H9 (cell line): ENCODE measurements at places on chromosomes 11 and 22.

DNA sequence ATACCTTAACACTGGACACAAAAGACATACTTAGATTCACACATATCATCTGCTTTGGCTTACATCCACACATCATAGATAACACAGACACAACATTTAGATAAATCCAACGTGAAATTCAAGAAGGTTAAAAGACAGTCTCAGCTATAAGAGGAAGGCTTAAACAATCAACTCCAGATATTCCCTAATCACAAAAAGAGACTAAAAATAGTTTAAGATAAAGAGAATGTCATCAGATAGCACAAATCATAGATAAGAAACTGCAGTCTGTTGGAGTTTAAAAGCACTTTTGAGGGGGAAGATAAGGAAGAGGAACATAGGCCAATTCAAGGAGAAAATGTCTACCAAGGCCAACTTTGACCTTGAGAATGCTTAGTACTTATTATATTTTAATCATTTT, 504.8 kb downstream of the JRKL start:
- DNase-seq, result no peak

- peak; percentile 87 for DNase-seq
Observed at GRCh38 chr11:125433454-125434121, 62.5 kb downstream of the FEZ1 start.

GRCh38 chr11:79294845-79295731, 145.7 kb downstream of the TENM4 start:
- DNase-seq, result no peak

DNA sequence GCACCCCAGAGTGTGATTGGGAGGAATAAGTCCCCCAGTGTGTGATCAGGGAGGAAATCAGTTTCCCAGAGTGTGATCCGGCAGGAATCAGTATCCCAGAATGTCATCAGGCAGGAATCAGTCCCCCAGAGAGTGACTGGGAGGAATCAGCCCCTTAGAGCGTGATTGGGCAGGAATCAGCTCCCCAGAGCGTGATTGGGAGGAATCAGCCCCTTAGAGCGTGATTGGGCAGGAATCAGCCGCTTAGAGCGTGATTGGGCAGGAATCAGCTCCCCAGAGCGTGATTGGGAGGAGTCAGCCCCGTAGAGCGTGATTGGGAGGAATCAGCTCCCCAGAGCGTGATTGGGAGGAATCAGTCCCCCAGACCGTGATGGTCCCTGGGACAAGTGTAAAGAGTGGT, 81.1 kb upstream of the EIF3D start:
- DNase-seq, result peak; percentile 46

GRCh38 chr11:2777386-2777785, 77.6 kb upstream of the KCNQ1OT1 start:
- no peak for DNase-seq

DNA sequence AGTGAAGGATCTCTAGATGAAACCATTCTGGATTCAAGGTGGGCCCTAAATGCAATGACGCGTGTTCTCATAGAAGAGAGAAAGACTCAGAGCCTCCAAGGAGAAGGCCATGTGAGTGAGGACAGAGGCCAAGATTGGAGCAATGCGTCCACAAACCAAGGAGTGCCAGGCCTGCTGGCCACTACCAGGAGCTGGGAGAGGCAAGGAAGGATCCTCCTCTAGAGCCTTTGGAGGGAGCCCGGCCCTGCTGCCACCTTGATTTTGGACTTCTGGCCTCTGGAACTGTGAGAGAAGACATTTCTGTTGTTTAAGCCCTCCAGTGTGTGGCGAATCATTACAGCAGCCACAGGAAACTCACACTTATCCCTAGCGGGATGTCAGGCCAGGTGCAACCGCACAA, 52.7 kb upstream of the SHANK2 start:
- DNase-seq, result peak; percentile 20

DNA sequence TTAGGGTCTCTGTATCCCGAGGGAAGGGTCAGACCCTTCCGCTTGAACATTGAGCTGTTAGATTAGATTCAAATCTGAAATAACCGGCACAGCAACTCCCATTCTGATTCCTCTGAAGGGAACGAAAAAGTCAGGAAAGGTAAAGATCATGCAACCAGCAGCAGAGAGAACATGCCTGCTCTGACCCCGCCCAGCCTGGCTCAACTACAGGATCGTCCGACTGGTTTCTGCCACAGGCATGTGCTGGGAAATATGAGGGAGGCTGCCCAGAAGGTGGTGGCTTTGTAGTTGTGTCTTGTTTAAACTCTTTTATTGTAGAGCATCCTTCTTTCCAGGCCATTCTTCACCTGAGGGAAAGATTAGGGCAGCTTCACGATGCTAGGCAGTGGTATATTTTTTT, 5.0 kb upstream of the MTNR1B start:
- no peak for DNase-seq

DNA sequence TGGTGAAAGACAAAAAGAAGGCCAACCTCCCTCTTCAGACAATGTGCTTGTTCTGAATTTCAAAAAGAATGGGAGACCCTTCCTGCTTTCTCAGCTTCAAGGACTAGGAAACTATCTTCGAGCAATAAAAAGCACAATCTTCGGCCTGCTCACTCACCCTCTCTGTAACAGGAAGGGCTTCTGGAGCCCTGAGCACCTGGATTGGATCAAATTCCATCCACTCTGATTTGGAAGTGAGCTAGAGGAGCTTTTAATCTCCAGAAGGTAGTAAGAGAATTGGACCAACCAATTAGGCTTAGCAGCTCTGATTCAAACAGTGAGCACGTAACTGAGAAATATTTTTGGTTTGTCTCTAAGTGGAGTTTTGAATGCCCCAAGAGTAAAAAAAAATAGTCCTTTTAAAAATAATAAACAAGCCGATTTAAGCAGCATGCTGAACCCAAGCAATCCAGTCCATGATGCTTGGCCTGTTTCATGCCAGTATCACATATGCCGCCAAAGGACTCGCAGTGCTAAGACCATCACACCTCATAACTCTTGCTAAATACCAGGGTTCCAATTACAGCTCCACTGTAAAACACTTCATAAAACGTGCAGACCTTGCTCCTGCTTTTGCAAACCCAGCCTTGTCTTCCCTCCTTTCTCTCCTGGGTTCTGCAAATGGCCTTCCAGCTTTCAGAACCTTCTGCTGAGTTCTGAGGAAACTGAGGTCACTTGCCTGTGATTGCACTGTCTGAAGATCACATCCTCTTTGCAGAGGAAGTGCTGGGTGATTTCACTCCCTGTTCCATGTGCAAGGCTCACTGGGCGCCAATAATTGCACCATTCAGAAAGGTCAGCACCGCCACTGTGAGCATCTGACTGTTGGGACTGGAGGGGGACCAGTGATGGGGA, 74.4 kb downstream of the SLC1A2 start:
- no peak for DNase-seq

- no peak for DNase-seq
Observed at GRCh38 chr11:70109903-70110302, 31.8 kb downstream of the ANO1 start.

- peak; percentile 62 for DNase-seq
Observed at GRCh38 chr22:41217553-41218157, 12.5 kb downstream of the L3MBTL2 start.

DNA sequence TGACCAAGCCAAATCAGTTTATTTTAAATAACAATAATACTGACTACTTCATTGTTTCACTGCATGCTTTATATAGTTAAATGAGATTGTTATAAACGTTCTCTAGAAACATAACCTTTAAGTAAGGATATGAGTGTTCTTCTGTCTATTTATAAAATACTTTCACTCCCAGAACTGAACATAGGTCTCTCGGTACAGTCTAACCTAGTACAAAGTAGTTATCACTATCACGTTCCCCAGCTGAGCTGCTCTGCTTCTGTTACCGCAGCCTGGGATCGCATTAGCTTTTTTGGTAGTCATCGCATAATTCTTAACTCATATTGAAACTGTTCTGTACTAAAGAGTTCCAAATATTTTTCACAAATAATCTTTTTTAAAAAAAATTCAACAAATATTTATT, 143.6 kb downstream of the WNT11 start:
- DNase-seq, result no peak

GRCh38 chr11:100269516-100269915, 417.6 kb upstream of the ARHGAP42 start:
- DNase-seq, result no peak

- no peak for DNase-seq
Observed at GRCh38 chr11:73347067-73347466, 29.1 kb upstream of the RELT start.

- DNase-seq, result no peak
Observed at GRCh38 chr11:31651208-31651607, 141.6 kb downstream of the ELP4 start.

GRCh38 chr11:110878513-110878912, 166.3 kb upstream of the ARHGAP20 start:
- DNase-seq, result no peak

DNA sequence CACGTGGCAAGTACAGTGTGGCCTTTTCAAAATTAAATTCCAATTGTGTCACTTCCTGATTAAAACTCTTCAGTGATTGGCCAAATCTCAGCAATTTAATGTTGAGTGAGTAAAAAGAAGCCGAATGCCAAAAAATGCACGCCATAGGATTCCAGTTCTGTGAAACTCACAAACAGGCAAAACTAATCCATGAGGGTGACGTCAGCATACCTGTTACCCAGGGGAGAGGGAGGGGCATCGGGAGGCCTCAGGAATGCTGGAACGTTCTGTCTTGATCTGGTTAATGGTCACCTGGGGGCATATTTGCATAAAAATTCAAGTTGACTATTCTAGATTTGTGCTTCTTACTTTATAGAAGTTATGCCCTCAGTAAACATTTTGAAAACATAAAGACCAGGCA, 39.9 kb upstream of the RAB1B start:
- peak; percentile 43 for DNase-seq

- no peak for DNase-seq
Observed at GRCh38 chr11:86220653-86221052, 23.9 kb upstream of the EED start.

- peak; percentile 38 for DNase-seq
Observed at GRCh38 chr11:114115451-114115928, 56.0 kb downstream of the ZBTB16 start.

DNA sequence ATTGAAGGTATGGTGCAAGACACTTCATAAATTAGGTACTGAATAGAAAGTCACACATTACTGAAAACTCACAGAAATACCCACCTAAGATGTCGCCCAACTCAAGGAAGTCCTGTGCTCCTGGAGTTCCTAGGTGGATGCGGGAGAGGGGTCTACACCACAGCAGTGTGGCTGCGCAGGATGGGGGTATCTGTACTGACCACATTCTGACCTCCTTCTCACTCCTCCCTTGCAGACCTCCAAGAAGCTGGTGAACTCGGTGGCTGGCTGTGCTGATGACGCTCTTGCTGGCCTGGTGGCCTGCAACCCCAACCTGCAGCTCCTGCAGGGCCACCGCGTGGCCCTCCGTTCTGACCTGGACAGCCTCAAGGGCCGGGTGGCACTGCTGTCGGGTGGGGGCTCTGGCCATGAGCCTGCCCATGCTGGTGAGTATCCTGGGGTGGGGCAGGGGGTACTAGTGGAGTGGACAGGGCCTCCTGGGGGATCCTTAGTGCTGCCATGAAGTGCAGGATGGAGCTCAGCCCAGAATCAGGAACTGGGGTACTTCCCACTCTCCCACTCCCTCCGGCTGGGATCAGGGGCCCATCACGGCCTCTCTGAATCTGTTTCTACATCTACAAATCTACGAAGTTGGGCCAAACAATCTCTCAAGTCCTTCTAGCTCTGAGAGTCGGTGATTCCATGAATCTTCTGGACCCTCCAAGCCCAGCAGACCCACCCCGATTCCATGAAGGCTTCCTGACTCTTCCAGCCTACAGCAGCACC, 4.9 kb downstream of the TKFC start:
- DNase-seq, result no peak

DNA sequence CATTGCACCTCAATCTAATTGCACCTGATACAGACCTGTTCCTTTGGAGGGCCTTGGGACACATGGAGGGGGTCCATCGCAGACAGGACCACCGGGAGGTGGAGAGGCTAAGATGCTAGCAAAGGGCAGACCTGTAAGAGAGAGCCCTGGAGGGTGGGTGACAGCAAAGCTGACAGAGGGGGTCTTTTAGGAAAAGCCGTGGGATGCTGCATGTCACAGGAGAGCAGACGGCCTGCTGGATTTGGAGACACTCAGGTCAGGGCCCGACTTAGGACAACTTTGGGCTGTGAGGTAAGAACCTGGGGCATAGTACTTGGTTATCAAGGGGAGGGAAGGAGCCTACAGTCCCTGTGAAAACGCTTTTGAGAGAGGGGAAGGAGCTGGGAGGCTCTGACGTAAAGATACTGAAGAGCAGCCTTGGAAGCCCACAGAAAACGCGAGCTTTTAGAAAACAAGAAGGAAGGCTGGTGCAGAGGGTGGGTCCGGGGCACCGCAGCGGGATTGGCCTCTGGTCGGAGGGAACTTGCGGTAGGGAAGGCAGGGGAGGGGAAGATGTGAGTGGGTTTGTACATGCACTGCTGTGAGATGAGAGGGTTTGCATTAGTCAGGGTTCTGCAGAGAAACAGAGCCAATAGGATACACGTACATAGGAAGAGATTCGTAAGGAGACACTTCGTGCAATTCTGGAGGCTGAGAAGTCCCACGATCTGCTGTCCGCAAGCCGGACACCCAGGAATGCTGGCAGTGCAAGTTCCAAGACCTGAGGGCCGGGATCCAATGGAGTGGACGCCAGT, 868.5 kb downstream of the TBC1D22A start:
- DNase-seq, result no peak

GRCh38 chr11:115185507-115185906, 318.7 kb downstream of the CADM1 start:
- no peak for DNase-seq

DNA sequence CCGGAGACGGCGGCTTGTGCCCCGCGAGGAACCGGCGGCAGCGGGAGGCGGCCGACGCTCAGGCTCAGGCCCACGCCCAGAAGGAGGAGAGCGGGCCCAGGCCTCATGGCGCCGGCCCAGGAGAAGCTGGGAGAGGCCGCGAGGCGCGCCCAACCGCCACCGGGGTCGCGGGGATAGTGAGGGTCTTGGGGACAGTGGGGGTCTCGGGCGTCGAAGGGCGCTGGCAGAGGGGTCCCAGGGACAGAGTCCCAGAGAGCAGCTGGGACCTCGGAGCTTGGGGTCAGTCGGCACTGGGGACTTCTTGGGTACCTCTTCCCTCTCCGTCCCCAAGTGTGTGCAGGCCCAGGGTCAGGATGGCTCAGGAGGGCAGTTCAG, at the start of gene PKDREJ:
TSS of gene PKDREJ (minus strand) at position 128 of the 375 bp plus-strand sequence. CDS start at position 107, 21 bp downstream.
- DNase-seq, result peak; percentile 43

DNA sequence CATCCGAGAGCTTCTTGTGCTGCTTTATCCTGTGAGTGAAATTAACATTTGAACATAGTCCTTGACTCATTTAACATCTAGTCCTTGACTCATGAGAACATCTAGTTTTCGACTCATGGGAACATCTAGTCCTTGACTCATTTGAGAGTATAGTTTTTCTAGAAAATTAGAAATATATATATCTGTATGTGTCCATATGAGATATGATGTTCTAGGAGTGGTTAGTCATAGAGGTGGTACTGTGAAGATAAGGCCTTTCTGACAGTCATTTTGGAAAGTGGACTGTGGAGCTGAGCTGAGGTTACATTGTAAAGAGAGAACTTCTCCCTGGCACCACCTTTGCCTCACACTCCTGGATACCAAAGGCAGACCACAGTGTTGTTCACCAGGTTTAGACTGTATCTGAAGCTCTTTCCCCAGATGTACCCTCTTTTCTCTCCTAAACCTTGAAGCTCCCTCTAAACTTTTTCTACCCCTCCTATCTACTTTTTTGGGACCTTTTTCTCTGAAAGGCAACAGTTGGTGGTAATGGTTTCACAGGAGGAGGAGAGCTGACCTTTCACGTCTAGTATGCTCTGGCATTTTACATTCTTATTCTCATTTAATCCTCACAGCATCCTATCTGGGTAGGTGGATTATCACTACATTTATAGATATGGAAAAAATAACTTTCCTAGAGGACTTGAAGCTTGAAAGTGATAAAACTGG, 67.2 kb downstream of the PPP2R1B start:
- no peak for DNase-seq
